AG04450 (cell line): ENCODE measurements at places on chromosomes 5 and 9. TPM values are rescaled to one million over a fixed set of nuclear protein-coding genes. Genes with fewer than 3 reads are reported as not detected.

- no peak for DNase-seq
Measured at GRCh38 chr5:60820593-60821487, 23.2 kb downstream of the ELOVL7 start.

The FGF10 gene
- 0.10 and 0.15 TPM in 2 replicates for polyA plus RNA-seq

The AHRR gene
- 22.3 and 24.6 TPM in 2 replicates for polyA plus RNA-seq

- no peak for DNase-seq
Measured at GRCh38 chr9:127496974-127497373, 45.7 kb downstream of the LRSAM1 start.

DNA sequence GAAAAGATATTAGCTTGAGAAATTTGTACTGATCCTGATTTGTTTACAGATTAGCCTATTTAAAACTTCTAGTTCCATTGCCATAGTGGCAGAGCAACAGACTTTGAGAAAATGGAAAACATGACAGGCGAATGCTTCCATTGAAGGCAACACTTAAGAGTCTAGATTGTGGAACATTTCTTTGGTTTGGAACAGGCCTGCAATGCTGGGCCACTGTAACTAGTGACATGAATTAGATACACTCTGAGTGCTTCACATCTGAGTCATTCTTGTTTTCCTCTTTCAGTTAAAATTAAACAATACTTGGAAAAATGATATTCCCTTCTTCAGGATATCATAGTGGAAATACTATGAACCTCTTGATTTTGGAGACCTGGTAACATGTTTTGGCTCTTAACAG lies 453.6 kb upstream of the TUSC1 start:
- no peak for DNase-seq

The PCDHA9 gene
- 0.02 TPM in 1 of 2 replicates, not detected in the other for polyA plus RNA-seq

The PPP3R2 gene
- polyA plus RNA-seq = not detected in 2 replicates

GRCh38 chr9:37675661-37676060 lies 24.9 kb downstream of the FRMPD1 start:
- no peak for DNase-seq

The NR2F1 gene
- 47.9 and 65.5 TPM in 2 replicates for polyA plus RNA-seq
